A549 treated with dexamethasone at 1 μM for 4 hours (cell line): ENCODE measurements at places on chromosomes 2 and 18. TPM values are rescaled to one million over a fixed set of nuclear protein-coding genes. Genes with fewer than 3 reads are reported as not detected.

G6PC2 gene
- total RNA-seq: not detected in 5 replicates

PLA2R1 gene
- total RNA-seq: 1.7 to 2.7 TPM (median 2.2 TPM) in 5 replicates

PLCL1 gene
- 0.02 TPM in 1 of 5 replicates, not detected in the others for total RNA-seq

IL37 gene
- total RNA-seq: 0.23 TPM in 1 of 5 replicates, not detected in the others

TFCP2L1 gene
- total RNA-seq: 18.1 to 32.0 TPM (median 31.5 TPM) in 5 replicates

BZW1 gene
- total RNA-seq: 375 to 639 TPM (median 503 TPM) in 5 replicates

CASP10 gene
- 1.4 to 2.1 TPM (median 1.9 TPM) in 5 replicates for total RNA-seq

IL36G gene
- total RNA-seq: not detected in 5 replicates

VAMP8 gene
- 13.9 to 21.4 TPM (median 15.6 TPM) in 5 replicates for total RNA-seq

NETO1 gene
- total RNA-seq: 0.04 TPM in 1 of 5 replicates, not detected in the others

RGPD8 gene
- total RNA-seq: 2.4 to 4.5 TPM (median 3.6 TPM) in 5 replicates

PPIL3 gene
- 21.2 to 25.8 TPM (median 24.3 TPM) in 5 replicates for total RNA-seq
